ENCODE measurements at places on chromosomes 7 and 10.

- no peak for DNase-seq
Observed at GRCh38 chr7:81560708-81561107, 209.1 kb downstream of the HGF start.

DNA sequence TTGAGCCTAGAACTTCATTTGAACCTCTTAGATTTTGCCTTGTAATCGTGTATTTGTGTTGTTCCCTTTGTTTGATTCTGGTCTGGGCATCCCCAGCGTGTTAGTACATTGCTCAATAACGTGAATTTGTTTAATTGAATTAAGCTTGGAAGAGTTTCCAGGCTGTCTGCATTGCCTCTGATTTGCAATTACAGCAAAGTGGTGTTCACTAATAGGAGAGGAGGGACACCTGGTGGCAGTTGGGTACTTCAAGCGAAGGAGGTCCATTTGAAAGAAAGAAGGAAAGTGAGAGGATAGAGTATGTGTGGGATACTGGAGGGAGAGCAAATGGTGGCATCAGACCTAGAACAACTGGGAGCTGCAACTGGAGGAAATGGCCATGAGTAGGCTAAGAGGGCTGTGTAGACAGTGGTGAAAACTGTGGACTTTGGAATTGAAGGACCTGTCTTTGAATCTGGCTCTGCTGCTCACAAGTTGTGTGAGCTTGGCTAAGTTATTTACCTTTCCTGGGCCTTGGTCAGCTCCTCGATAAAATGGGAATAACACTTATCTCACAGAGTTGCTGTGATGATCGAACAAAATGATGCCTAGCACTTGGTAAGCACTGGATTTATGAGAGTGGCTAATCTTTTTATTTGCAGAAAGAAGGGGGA lies 15.1 kb downstream of the LSMEM1 start:
- peak; percentile 10 for DNase-seq

DNA sequence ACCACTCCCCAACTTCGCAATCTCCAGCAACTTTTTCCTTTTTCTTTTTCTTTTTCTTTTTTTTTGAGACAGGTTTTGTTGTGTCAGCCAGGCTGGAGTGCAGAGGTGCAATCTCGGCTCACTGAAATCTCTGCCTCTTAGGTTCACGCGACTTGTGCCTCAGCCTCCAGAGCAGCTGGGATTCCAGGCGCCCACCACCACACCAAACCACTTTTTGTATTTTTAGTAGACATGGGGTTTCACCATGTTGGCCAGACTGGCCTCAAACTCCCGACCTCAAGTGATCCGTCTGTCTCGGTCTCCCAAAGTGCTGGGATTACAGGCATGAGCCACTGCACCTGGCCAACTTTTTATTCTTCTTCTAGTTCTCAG lies 55.0 kb downstream of the KIAA1549 start:
- no peak for DNase-seq

- DNase-seq: no peak
Observed at GRCh38 chr10:69791812-69792211, 9.9 kb upstream of the COL13A1 start.

DNA sequence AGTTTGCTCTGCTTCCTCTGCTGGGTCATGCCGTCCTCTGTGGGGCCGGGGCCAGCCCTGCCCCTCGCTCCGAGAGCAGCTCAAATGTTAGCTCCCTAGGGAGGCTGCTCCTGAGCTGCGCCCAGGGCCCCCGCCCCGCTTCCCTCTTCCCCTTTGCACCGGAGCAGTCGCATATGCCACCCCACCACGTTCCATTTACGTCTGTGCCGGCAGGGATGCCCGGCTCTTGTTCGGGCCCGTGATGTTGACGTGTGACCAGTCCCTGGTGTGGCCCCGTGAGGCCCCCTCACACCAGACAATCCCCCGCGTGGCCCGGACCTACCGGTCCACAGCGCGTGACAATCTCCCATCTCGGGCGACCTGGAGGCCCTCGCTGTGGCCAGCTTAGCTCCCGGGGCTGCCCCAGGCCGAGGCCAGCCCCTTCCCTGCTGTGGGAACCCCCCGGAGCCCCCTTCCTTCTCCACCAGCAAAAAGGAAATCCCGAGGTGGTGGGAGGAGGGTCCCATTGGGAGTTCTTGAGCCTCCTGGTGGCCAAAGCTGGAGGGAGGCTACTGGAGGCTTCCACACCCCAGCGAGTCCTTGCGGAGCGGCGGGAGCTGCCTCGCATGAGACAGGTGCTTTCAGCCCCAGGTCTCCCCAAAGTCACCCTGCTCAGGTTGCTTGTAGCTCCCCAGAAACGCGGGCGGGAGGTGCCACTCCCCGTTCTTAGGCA lies 15.2 kb downstream of the FAM20C start:
- no peak for DNase-seq

GRCh38 chr7:156906200-156906649 lies 13.2 kb upstream of the LMBR1 start:
- DNase-seq: no peak

- DNase-seq: peak; percentile 4
Observed at GRCh38 chr7:100745184-100745583, 11.8 kb downstream of the ZAN start.

- DNase-seq: no peak
Observed at GRCh38 chr7:50394315-50394714, 55.8 kb downstream of the FIGNL1 start.

DNA sequence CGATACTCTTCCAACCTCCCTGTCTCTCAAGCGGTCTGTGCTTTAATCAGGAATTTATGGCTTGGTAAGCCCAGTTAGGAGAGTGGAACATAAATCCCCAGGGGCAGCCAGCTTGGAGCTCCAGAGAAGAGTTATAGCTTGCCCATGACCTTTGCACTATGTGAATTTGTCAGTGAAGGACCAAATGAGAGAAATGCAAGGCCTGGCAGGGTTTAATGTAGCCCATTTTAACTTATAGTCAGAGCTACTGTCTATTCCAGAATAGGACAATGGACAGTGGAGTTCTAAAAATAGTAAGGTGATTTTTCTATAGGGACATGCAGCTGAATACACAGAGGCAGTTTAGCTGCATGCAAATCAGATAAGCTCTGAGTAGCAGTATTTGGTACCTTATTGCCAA lies 142.6 kb upstream of the CAV2 start:
- DNase-seq: no peak

DNA sequence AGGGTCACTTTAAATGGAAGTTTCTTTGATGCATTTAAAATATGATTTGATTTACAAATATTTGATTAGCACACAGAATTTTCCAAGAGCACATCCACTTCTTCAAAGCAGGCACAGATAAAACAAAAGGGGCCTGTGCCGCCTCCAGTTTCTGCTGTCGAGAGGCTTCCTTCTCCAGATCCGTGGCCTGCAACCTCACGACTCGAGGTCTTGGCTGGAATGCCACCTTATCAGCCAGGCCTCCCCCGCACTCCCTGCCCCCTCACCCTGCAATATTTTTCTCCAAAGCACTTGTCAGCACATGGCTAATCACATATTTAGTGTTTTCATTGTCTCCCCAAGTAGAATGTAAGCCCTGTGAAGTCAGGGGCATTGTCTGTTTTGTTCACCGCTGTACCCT lies 12.5 kb downstream of the PYROXD2 start:
- DNase-seq: no peak

Data from activated CD4-positive, alpha-beta T cell treated with anti-CD3 and anti-CD28 coated beads, Interleukin-2, amount 50 U/mL, for 16 hours (primary cell).